ENCODE measurements at places on chromosomes 3 and 15.

DNA sequence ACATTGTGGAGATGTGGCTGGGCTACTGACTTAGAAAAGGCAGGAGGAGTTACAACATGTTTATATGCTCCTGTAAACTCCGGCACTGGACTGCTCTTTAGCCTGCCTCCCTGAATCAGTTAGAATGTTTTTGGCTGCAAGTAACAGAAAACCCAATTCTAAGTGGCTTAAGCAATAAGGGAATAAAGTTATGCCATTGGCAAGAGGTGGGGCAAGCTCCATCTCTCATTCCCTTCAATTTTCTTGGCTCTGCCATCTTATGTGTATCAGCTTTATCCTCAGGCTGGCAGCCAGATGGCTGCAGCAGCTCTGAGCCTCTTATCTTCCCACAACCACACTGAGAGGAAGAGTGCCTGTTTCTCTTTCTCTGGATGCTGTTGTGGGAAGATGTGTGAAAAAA is 22.4 kb upstream of the MEIS2 start:
- DNase-seq, result no peak

DNA sequence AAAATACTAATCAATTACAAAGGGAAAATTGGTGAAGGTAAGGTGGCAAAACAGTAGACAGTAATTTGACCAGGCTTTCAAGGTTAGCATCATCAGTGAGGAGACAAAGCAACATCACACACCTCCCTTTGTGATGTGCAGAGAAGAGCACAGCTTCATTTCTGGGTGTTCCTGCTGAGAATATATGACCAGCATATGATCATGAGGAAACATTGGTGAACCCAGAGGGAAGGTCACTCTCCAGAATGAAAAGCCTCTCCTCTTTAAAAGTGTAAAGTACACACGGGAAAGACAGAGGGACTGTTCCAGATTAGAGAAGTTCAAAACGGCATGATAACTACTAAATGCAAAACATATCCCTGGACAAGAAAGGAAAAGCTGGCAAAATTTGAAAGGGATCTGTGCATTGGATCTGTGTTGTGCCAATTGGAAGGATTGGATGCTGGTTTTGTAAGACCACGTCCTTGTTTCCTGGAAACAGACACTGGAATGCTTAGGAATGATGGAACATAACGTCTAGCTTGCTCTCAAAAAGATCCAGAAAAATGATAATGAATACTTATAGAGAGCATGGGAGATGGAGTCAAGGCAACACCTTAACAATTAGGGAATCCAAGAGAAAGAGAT is 80.6 kb upstream of the MITF start:
- no peak for DNase-seq

DNA sequence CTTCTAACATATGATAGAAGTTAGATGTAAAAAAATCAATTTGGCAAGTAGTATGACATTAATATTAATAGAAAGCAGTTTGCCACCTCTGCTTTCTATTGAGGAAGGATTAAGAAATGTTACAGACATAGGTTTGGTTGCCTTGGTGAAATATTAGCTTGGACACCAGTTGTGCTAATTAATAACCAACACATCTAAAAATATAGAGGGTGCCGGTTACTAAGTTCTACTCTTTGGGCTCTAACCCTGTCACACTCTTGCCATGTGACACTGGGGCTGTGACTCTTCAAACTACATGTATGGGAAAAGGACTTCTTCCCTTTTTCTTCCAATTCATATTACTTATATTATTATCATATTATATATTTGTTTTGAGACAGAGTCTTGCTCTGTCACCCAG is 64.4 kb downstream of the TRIM71 start:
- no peak for DNase-seq

DNA sequence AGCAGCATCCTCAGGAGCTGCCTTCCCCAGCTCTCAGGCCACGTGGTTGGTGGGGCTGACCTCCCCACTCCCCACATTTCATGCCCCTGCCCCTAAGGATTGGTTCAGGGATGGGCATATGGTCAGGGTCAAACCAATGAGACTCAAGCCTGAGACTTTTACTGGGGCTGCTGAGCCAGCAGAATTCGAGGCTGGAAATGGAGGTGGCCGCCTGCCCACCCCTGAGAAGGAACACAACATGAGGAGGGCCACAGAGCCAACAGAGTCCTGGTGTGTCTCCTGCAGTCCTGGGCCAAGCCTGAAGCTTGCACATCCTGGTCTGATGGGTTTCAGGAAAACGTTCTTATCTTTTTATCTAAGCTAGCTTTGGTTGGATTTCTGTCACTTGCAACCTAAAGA is 5.9 kb downstream of the EHD4 start:
- DNase-seq, result peak; percentile 32

DNA sequence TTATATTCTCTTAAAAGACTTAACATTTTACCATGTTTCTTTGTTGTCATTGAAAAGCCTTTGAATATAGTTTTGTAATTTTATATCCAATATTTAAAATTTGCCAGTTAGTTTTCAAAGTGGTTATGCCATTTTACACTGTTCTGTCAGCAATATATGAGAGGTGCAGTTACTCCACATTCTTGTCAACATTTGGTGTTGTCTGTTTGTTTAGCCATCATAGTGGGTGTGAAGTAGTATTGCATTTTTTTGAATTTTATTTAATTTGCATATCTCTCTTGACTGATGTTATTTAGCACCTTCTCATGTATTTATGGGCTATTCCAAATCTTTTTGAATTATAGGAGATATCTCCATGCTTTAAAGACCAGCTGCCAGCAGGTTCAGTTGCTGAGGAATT is 40.4 kb downstream of the LRRC28 start:
- DNase-seq, result no peak

DNA sequence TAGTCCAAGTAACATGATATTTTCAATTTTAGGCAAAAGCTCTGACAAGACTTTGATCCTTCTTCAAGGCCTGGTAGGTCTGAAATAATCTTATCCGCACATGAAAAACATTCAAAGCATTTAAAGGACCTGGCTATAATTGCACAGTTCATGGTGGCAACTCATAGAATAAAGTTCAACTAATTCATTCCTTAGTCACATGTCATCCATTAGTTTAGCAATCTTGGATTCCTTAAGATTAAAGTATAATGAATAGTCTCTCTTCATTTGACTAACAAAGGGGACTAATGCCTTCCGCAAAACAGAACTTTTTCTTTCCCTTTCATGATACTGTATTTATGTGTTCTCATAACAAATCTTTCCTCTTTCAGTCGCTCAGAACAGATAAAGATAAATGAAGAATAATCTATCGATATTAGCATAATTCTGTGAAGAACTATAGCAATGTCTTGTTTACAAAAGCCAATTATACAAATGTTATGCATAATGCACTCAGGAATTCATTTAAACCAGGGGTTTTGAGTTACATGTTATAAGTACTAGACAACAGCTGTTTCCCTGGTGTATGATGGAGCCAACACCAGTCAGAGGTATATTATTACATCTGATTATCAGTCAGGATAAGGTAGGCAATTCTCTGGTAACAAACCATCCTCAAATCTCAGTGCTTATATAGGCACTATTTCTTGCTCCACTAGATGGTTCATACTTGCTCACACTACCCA is 172.5 kb downstream of the POTEB3 start:
- no peak for DNase-seq

GRCh38 chr3:134430950-134431445 is 54.8 kb downstream of the ANAPC13 start:
- no peak for DNase-seq

GRCh38 chr15:74631935-74632560 is 16.4 kb downstream of the CLK3 start:
- peak; percentile 86 for DNase-seq

DNA sequence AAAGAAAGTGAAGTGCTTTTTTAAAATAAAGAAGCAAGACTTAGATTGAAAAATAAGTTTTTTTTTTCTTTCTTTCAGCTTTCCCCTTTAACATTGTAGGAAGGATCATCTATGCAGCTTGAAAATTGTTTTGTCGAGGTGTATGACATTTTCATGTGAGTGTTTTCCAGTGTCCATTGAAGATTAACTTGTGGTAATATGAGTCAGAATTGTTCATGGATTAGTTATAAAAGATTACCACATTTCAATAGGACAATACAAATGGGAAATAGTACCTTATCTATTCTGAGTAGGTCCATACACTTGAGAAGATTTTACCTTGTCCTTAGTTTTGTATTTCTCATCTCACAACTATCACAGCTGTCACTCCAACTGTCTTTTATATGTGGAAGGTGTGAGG is 1234.7 kb downstream of the NSUN3 start:
- no peak for DNase-seq

DNA sequence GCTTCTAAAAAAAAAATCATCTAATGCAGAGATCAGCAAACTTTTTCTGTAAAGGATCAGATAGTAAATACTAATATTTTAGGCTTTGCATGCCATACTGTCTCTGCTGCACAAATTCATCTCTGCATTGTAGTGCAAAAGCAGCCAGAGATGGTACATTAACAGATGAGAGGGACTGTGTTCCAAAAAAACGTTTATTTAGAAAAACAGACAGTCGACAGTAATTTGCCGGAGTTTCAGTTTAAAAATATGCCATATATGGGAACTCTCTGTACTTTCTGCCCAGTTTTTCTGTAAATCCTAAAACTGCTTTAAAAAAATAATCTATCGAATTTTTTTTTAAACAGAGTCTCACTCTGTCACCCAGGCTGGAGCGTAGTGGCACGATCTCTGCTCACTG is 14.3 kb downstream of the MINDY2 start:
- DNase-seq, result no peak

DNA sequence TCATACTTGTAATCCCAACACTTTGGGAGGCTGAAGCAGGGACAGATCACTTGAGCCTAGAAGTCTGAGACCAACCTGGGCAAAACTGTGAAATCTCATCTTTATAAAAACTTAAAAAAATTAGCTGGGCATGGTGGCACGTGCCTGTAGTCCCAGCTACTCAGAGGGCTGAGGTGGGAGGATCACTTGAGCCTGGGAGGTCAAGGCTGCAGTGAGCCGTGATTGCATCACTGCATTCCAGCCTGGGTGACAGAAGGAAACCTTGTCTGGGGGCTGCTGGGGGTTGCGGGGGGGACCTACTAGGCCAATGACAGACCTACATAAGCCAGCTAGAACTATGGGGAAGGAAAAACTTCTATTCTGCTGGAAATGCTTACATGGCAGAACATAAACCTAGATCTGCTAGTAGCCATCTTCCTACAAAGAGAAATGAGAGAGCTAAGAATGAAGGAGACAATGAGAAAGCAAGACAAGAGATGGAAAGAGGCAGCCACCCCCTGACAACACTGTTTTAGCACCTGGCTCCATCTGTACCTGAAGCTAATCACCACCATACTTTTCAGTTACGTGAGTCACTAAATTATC is 23.9 kb downstream of the FOXP1 start:
- DNase-seq, result no peak

DNA sequence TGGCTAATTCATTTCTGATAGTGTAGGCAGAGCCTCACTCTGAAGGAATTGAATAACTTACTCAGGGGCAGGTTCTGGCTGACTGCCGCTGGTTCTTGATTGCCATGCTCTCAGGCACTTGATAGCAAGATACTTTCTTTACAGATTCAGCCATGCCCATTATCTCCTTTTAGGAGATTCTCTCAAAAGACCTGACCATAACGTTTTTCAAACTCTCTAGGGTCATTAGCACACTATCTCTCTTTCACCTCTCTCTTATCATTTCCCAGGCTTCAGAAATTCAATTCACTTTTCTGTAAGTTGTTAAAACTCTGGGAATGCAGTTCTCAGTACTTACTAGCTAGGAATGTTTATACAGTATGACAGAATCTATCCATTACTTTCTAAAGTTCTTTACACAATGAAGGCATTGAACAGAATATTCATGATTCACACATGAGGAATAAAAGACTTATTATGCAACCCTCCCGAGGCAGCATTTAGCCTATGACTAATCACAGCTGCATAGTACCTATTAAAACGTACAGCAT is 850.3 kb upstream of the CADM2 start:
- no peak for DNase-seq

DNA sequence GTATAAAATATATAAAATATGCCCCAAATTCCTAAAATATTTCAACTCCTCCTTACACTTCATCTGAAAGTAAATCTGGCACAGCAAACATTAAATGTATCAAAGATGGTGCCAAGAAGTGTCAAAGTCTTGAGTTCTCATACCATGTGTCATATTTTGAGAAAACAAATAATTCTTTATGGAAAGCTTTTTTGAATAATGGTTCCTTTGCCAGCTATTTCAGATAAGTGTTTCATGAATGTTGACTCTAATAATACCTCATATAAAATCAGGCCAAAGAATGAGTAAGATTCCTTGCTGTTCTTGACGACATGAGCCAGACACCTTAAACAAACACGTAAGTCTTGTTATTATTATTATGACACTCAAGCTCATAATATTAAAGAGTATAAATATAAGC is 30.3 kb upstream of the ZNF385D start:
- DNase-seq, result no peak

DNA sequence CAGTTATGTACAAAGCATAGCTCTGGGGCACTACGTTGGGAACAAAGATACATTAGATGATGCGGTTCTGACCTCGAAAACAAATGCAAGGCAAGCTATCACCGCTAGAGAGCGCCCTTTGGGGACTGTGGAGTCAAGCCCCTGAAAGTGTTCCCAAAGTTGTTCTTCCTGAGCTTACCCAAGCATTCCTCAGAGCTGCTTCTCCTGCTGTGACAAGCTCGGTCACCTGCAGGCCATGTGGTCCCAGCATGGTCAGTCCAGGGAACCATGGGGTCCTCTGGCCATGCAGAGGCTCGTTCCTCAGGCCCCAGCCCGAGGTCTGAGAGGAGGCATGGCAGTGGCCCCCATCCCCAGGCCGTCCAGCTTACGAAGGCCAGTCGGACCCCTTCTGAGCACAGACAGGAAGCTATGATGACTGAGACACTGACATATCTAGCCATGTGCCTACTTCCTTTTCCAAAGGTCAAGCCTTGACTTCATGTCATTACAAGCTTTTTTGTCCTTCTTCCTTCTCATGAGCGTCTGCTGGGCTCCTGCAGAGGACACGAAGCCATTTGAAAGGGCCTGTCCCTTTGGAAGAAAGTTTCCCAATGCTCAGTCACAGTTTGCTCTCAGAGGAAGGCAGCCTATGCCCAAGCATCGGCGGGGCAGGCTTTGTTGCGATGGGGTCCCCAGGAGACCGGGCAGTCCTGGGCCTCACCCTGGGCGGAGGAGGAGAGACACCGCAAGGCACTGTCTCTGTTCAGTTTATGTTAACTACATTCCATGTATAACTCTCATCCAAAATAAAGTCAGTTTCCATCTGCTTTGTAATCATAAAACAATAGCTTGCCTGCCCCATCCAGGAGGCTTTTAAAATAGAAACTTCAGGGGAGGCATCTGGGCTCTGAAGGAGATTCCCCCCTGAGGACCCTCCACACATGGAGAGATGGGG is 79.3 kb downstream of the ATP10A start:
- peak; percentile 77 for DNase-seq

GRCh38 chr15:91521996-91522395 is 331.5 kb upstream of the SLCO3A1 start:
- no peak for DNase-seq

Measured in activated CD8-positive, alpha-beta memory T cell treated with anti-CD3 and anti-CD28 coated beads for 24 hours (primary cell).